G401 (cell line): ENCODE measurements at places on chromosomes 5 and 9.

DNA sequence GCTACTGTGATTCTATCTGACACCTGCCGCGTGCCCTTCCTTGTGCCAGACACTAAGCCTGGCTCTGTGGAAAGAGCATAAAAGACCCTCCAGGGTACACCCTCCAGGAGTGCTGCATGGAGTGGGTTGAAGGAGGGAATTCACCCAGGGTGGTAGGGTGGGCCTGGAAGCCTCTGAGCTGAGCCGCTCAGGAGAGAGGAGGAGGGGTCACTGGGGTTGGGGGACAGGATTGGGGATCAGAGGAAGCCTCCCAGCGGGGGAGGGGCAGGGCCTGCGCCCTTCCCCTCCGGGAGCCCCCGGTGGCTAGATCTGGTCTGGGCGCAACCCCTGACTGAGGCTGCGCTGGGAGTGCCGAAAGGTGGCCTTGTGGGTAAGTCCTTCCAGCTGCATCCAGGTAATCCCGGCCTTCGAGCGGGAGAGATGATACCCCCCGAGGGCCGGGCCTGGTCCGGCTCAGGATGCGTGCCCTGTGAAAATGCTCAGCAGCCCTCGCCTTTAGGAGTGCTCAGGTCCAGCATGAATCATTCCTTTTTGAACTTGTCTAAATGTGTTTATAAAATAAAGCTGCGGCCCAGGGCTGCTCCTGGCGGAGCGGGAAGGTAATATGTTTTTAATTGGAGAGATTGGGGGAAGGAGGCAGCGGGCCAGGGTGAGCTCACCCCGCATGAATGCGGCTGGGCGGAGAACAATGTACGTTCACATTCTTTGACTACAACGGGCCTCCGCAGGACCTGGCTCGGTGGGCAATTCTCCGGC, 118.1 kb upstream of the SMIM23 start:
- no peak for DNase-seq

GRCh38 chr9:71895117-71895516, 15.9 kb downstream of the ABHD17B start:
- no peak for DNase-seq

DNA sequence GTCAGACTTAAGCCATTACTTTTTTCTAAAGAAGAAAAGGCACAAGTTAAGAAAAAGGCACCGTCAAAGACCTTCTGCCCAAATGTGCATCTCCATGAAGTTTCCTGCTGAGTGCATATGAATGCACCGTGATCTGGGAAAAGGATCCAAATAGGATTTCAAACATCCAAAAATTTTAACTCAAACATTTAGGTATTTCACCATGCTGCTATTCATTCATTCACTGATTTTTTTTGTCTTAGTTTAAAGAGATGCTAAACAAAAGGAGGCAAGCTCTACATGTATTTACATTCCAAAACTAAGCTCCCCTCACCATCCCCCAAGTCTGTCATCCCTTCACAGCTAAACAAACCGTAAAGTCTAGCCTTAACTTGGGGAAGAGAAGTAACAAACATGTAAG, 291.9 kb downstream of the ARL15 start:
- DNase-seq: no peak

DNA sequence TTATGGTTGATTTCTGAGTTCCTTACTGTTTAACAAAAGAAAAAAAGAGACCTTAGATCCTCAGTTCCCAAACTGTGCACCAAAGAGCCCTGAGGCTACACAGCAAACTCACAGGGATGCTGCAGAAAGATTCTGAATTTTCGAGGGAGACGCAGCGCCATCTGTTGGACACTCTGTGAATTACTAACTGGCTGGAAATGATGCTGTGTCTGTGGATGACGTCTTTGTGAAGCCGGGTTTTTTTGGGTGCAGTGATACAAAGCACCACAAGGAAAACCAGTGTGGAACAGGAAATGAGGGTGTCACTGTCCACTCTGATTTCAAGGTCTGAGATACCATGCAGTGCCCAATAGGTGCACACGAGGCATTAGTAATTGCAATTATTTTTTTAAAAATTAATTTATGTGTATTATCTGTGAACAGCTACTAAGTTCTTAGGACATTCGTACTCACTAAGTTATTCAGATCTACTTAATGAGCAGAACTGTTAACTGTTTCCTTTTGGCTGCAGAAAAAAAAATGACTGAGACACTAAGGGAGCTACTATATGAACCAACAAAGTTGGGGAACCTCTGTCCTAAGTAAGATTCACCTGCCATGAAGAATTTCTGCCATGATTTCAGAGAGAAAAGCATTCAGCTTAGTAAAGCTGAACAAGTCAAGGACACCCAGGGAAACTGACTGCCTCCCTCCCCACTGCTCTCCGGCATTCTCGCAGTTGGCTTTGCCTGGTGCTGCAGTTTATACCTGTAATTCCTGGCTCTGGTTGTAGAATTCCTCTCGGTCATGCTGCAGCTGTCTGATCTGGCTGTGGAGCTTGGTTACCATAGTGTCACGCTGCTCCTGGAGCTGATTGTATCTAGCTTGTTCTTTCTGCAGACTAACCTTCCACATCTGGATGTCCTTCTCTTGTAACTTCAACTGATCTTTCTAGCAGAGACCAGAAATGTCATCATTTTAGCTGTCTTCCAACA, 23.4 kb downstream of the SPACA9 start:
- DNase-seq: peak; percentile 91

GRCh38 chr9:124726886-124727285, 44.2 kb downstream of the NR6A1 start:
- DNase-seq: no peak

- no peak for DNase-seq
Observed at GRCh38 chr5:40551496-40552491, 127.9 kb upstream of the PTGER4 start.

- DNase-seq: no peak
Observed at GRCh38 chr5:61313960-61314681, 17.9 kb upstream of the ZSWIM6 start.

DNA sequence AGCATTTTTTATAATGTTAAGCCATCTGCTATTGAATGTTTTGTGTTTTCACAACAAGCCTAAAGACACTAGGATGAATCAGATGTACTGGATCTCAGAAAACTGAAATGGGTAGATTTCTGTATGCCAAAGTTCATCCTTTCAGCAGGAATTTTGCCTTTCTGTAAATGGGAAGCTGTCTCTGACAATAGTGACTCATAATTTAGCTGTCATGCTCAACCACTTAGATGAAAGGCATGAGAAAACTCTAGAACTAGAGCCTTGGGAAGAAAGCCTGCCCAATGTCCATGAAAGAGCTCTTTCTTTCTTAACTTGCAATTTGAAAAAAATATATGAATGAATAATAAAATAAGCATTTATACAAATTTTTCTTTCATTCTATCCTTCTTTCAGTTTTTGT, 616.0 kb upstream of the EDIL3 start:
- DNase-seq: no peak

DNA sequence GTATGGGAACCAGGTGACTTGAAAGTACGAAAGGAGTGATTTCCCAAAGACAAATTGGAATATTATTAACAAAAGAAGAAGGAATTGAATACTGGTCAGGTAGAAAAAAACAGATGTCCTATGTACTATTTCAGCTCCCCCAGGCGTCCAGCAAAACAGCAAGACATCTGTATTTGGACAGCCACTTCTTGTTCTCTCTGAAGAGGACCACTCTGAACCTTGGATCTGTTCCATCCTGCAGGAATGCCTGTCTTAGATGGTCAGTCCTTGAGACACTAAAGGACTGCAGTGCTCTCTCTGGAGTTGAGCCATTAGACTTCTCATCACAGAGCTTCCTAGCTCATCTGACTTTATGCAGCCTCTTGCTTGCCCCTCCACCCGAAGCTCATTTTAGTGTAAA, 74.4 kb upstream of the RARS1 start:
- no peak for DNase-seq

DNA sequence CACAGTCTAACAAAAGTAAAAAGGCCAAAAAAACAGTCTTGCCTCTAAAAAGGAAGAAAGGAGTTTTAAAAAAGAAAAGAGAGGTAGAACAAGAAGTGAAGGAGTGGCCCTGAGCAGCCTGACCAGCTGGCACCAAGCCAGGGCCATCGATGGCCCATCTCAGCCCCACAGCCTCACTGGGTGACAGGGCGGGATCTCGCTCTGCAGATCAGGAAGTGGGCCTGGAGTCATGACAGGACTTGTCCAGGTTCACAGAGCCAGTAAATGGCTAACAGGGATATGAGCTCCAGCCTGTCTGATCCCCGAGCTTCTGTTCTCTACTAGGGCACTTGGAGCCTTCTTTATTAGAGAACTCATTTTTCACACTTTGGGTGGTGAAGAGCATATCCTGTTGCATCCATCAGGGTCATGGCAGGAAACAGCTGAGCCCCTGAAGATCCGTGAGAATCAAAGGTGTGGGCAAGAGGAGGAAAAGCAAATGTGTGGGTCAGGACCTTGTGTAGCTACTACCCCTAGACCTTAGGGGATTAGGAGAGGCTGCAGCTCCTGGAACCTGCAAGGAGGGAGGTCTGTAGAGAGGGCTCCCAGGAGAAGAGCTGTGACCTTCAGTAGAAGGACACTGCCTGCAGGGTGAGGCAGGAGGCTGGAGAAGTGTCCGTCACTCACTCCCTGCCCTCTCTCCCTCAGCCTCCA, 299.0 kb upstream of the MSX2 start:
- DNase-seq: no peak

DNA sequence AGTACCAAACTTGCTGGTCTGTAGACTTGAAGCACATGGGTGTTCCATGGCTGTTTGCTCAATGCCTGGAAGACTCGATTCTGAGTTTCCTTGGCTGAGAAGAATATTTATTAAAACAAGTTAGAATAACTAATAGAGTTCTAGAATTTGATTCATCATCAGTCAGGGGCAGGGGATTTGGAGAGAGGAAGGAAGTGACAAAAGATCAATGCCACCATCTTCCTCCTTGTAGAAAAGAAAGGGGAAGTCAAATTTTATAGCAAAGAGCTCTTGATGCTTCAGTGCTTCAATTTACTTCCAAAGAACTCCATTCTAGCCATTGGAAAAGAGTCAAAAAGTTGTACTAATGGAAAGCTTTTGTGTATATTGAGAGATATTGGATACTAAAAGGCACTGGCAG, 236.3 kb downstream of the MCTP1 start:
- no peak for DNase-seq

DNA sequence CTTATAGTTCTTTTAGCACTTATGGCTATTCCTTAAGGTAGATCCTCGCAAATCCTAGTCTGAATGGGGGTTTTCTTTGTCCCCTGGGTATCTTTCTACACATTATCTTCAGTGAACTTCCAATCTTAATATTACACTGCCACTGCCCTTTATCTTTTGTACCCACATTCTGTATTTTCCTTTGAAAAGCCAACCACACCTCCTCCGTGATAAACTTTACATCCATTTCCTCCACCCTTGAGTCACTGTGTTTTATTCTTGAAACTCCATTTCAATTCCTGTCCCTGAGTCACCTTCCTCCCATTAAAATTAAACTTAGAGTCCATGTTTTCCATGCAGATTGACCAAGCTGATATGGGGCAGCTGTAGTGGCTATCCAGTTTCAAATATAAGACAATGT, 43.2 kb upstream of the RICTOR start:
- no peak for DNase-seq

DNA sequence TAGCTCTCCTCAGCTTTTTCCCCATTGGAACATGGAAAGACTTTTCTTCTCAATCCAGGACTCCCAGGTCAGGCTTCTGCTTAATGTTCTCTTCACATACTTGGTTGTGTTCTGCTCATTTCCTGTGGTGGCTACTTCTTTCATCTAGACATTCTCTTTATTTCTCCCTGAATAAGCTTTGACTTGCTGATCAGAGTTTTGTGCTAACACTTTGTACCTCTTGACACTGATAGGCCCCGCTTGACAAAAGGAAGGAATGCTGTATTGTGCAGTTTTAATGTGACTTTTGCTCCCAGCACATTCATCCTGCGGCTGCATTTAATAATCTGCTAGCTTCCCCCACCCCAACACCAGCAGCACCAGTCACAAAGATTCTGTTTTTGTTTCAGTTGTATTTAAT, 90.9 kb upstream of the MINAR2 start:
- no peak for DNase-seq

DNA sequence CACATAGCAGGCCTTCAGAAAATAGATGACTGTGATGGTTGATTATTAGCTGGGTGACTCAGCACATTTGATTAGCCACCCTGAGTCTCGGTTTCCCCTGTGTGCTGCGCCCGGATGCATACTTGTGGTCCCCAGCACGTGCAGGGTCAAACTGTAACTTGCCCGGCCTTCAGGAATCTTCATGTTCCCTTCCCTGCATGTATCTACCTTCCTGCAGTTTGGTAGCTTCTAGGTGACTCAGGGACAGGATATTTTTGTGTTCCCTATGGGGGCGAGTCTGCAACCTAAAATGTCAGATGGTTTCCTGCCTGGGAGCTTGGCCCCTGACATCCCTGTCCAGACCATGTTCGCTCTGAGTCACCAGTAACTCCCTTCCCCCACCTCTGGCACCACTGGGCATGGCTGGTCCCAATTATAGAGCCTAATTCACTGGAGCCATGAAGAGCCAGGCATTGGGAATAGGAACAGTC, 13.2 kb downstream of the PTGS1 start:
- no peak for DNase-seq

DNA sequence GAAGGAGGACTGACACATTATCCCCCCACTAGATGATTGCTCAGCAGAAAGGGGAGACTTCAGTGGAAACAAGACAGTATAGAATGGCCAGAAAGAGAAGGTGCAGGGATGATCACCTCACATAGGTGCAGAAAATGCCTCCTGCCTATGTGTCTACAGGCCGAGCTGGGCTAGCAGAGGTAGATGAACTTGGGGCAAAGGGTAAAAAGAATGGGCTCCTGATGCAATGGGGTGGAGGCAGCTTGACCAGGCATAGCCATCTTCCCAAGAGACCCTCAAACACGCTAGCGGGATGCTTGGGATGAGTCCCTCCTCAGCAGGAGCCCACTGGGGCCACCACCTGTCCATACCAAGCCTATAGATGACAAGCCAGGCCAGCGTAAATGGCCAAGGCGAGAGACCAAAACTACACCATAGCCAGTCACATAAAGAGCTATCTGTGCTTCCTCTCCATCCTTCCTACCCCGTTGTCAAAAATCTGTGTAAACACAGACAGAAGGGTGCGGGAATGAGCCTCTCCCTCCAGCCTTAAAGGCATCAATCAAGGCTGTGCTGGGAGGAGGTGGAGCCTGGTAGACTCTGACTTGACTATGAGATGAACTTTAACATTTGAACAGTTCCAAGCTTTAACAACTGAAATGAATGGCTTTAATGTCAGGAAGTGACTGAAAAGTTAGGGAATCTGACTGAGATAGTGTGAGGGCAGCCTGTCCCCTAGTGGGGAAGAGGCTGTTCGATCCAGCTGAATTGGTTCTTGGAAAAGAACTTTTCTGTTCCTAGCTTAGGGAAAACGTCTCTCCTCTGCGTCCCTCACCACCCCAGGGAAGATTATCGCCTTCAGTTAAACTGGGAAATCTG, 10.4 kb downstream of the C9orf152 start:
- DNase-seq: no peak

DNA sequence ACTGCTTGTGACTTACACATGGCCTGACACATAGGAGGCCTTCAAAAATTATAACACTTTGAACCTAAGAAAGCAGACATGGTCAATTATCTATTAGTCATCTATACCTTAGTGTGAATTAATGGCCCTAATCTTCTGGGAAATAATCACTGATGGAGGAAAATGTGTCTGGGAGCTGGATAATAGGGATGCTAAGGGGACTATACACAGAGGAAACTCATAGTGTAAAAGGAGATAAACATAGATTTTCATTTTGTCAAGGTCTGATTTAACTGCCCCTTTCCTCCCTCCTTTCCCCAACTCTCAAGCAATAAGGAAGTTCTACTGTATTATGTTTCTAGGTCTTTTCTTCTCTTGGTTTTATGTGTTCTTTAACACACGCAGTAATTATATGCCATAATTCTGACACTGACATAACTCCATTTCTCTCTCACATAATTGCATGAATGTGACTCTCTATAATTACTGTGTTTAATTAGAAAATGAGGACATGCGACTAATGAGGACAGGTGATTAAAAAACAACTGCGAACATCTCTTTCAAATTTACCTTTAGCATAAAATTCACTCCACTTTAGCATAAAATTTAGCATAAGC, 18.7 kb upstream of the PRELID2 start:
- no peak for DNase-seq
